H9 (cell line): ENCODE measurements at places on chromosomes 11 and 22. TPM values are rescaled to one million over a fixed set of nuclear protein-coding genes. Genes with fewer than 3 reads are reported as not detected.

- DNase-seq: no peak
- no peaks in the 10 kb centered on the region for H3K27me3 ChIP-seq
- H3K4me1 ChIP-seq: no peaks in the 10 kb centered on the region
- H3K4me3 ChIP-seq: no peak overlapping the region
Measured at GRCh38 chr11:30758012-30758411, 171.9 kb upstream of the MPPED2 start.

GRCh38 chr11:130314184-130314749 lies 450 bp downstream of the ZBTB44 start:
- no peaks in the 10 kb centered on the region for H3K27me3 ChIP-seq
- DNase-seq: peak; percentile 63
- H3K27ac ChIP-seq: no peak overlapping the region
- peak overlapping the region; percentile 96 for H3K4me3 ChIP-seq
- peaks cover 3% of the 10 kb centered on the region for H3K36me3 ChIP-seq

- no peak overlapping the region for H3K27ac ChIP-seq
- H3K36me3 ChIP-seq: no peaks in the 10 kb centered on the region; the same call in 2 of the 3 replicates
- DNase-seq: no peak
- H3K4me3 ChIP-seq: no peak overlapping the region
Measured at GRCh38 chr11:130776061-130776419, 140.2 kb downstream of the SNX19 start.

DNA sequence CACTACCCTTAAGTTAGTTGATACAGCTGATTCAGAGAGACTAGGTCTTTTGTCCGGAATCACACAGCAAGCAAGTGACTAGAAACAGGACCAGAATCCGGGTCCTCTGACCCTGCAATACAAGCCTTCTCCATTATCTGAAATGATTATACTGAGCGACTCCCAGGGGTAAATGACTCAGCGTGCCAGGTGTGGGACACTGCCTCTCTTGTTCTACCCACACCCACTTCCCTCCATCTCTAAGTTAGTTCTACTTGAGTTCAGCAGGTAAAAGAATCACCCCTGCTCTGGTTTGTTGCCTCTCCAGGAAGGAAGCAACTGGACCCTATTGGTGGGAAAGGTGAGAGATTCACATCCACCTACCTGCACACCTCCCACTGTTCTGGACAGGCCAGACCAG lies 156.9 kb downstream of the DBX1 start:
- H3K27ac ChIP-seq: no peak overlapping the region
- H3K27me3 ChIP-seq: no peaks in the 10 kb centered on the region; the same call in 1 of the 2 replicates
- DNase-seq: no peak
- H3K36me3 ChIP-seq: peaks cover 5% of the 10 kb centered on the region; the same call in 1 of the 2 replicates
- no peak overlapping the region for H3K4me3 ChIP-seq

DNA sequence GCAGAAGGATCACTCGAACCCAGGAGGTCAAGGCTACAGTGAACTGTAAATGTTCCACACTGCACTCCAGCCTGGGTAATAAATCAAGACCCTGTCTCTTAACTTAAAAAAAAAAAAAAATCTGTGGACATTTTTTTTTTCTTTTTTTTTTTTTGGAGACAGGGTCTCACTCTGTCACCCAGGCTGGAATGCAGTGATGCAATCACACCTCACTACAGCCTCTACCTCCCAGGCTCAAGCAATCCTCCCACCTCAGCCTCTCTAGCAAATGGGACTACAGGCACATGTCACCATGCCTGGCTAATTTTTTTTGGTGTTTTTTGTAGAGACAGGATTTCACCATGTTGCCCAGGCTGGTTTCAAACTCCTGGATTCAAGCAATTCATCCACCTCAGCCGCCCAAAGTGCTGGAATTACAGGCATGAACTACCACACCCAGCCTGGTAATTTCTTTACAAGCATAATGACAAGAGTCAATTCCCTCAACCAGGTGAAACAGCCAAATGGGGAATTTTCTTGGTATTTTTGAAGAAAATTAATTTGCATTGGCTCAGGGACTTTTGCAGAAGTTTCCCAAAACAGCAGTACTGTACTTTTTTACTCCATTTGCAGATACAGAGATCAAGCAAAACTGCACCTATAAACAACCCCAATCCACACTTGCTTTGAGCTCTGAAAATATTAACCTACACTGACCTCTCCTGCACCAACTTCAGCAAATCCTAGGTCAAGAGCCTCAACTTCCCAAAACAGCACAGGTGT lies 44.0 kb downstream of the MRTFA start:
- H3K36me3 ChIP-seq: no peaks in the 10 kb centered on the region
- no peak overlapping the region for H3K27ac ChIP-seq
- no peak overlapping the region for H3K4me3 ChIP-seq
- no peak for DNase-seq

DNA sequence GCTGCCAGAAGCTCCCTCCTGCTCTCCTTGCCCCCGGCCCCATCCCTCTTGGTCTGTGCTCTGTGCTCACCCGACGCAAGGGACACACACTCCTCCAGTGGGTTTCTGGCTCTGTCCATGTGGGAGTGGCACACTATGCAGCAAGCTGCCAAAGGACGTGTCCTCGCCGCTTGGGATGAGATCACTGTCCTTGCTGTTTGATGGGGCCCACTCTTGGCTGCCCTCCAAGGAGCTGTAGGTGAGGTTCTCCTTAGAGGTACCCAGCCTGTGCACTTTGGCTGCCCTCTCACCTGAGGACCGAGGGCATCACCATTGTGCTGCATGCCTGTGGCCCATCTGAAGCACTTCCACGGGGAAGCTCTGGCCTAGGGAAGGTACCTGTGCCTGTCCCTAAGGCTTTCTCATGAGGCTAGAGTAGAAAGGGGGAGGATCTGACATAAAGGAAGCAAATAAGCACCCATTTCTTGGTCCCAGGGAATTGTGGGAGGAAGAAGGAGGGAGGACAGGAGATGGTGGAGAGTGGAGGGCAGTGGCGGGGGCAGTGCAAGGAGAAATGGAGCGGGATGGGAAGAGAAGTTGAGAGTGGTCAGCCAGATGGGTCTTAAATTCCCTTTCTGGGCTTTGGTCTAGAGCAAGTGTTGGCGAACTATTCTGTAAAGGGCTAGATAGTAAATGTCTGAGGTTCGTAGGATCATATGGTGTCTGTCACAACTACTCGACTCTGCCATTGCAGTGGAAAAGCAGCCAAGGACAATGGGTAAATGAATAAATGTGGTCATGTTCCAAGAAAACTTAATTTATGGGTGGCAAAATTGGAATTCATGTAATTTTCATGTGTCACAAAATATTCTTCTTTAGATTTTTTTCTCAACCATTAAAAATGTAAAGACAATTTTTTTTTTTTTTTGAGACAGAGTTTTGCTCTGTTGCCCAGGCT lies 47.0 kb upstream of the AMPD3 start:
- DNase-seq: peak; percentile 14
- H3K4me1 ChIP-seq: no peaks in the 10 kb centered on the region
- no peaks in the 10 kb centered on the region; the same call in 2 of the 3 replicates for H3K36me3 ChIP-seq
- H3K4me3 ChIP-seq: no peak overlapping the region

GRCh38 chr22:49827271-49827852 lies 311 bp downstream of the BRD1 start:
- peak overlapping the region; percentile 62; the same call in 2 of the 3 replicates for H3K4me3 ChIP-seq
- no peaks in the 10 kb centered on the region for H3K27me3 ChIP-seq
- H3K36me3 ChIP-seq: peaks cover 53% of the 10 kb centered on the region
- DNase-seq: no peak

DNA sequence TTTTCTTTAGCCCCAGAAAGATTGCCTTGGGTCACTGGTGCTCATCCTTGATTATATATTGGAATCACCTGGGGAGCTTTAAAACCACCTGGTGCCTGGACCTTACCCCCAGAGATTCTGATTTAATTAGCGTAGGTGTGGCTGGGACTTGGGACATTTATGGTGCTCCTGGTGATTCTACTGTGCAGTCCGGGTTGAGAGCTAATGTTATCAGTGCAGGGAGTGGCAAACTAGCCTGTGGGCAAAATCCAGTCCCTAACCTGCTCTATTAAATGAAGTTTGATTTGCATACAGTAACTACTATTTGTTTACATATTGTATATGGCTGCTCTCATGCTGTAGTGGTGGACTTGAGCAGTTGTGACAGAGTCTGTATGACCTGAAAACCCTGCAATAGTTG lies 134.0 kb upstream of the SORL1-AS1 start:
- DNase-seq: no peak
- peaks cover 83% of the 10 kb centered on the region for H3K36me3 ChIP-seq
- H3K27me3 ChIP-seq: no peaks in the 10 kb centered on the region
- no peak overlapping the region for H3K27ac ChIP-seq
- H3K4me1 ChIP-seq: no peaks in the 10 kb centered on the region
- no peak overlapping the region for H3K4me3 ChIP-seq

GRCh38 chr11:46229230-46229629 lies 48.2 kb upstream of the CREB3L1 start:
- no peak overlapping the region for H3K27ac ChIP-seq
- H3K4me1 ChIP-seq: no peaks in the 10 kb centered on the region
- H3K36me3 ChIP-seq: peaks cover 8% of the 10 kb centered on the region
- no peak for DNase-seq

DNA sequence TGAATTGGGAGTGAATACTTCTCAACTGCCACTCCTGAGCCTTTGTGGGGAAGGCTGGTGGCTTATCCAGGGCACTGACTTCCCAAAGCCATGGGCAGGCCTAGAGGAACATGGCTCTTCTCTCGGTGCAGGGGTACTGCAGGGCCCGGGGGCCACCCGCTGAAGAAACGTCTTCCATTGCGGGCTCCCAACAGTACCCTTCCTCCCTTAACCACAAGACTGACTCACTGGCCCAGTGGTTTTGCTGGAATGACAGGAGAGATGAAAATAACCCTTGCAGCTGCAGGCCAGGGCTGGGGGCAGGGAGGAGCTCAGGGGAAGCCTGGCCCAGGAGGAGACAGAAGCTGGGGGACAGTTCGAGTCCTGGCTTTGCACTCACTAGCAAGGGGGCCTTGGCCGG lies 13.5 kb downstream of the TXN2 start:
- H3K4me1 ChIP-seq: no peaks in the 10 kb centered on the region
- no peak overlapping the region for H3K4me3 ChIP-seq
- no peak overlapping the region for H3K27ac ChIP-seq
- no peaks in the 10 kb centered on the region for H3K27me3 ChIP-seq

DNA sequence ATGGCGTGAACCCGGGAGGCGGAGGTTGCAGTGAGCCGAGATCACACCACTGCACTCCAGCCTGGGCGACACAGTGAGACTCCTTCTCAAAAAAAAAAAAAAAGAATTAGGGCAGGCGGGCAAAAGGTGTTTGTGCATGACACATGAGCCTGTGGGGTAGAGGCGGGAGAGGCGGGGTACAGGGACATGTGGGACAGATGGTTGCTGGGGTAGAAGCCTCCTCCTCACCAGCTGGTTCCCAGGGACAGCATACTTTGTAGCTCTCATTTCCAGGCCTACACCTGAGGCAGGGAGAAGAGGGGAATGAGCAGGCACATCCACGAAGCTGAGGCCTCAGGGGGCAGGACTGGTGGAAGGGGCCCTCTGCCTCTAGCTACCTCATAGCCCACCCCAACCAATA lies 23.7 kb downstream of the YWHAH start:
- H3K4me1 ChIP-seq: no peaks in the 10 kb centered on the region
- DNase-seq: no peak
- no peaks in the 10 kb centered on the region for H3K36me3 ChIP-seq
- no peaks in the 10 kb centered on the region for H3K27me3 ChIP-seq
- H3K4me3 ChIP-seq: no peak overlapping the region

DNA sequence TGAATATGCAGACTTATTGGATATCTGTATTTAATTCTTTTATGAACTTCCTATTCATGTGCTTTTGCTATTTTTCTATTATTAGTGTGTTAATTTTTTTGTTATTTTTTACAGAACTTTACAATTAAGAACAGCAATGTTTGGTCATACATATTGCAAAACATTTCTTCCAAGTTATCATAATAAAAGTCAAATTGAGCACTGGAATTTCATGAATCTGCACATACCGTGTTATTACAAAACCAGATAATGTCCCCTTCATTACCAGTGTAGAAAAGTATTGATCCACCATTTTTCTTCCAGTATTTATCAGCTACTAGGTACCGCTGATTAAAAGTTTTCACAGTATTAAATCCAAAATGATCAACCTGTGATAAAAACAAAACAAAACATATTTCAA lies 40.5 kb downstream of the PRCP start:
- H3K27me3 ChIP-seq: no peaks in the 10 kb centered on the region
- no peak for DNase-seq
- H3K4me1 ChIP-seq: no peaks in the 10 kb centered on the region

GRCh38 chr22:29661336-29661735 lies 57.9 kb downstream of the NF2 start:
- H3K4me3 ChIP-seq: no peak overlapping the region
- DNase-seq: no peak
- no peaks in the 10 kb centered on the region for H3K27me3 ChIP-seq
- H3K36me3 ChIP-seq: peaks cover 23% of the 10 kb centered on the region
- H3K4me1 ChIP-seq: no peaks in the 10 kb centered on the region

DNA sequence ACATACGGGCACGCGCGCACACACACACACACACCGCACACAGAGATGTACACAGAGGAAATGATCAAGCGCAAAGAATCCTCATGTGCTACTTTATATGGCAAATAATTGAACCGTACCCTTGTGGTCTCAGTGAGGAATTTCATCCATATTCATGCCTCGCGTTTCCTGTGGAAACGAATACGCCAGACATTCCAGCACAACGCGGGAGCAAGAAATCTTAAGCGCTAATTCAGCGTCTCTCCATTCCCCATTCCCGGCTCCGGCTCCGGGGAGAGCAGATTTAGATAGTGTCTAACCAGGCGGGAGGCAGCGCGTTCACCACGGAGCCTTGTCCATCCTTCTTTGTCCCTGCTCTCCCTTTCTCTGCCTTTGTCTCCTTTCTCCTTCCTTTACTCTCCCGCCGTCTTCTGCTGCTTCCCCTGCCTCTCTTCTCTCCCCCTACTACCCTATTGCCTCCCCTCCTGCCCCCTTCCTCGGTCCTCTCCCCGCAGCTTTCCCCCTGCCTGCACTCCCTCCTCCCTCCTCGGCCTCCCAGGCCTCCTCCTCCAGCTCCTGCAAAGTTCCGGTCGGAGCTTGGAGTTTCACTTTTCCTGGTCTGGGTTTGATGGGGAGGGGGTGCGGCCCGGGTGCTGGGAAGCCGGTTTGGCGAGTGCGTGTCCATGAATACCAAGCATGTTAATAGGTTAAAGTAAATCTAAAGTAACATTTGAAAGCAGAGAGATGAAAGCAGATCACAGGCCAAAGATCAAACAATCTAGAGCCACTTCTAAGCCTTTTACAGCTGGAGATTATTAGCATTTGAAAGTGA lies 579.3 kb downstream of the BUD13 start:
- H3K27me3 ChIP-seq: no peaks in the 10 kb centered on the region
- H3K27ac ChIP-seq: no peak overlapping the region
- H3K36me3 ChIP-seq: no peaks in the 10 kb centered on the region

GRCh38 chr11:117664897-117665296 lies 132.1 kb downstream of the DSCAML1 start:
- H3K4me1 ChIP-seq: no peaks in the 10 kb centered on the region
- no peaks in the 10 kb centered on the region for H3K27me3 ChIP-seq
- no peak overlapping the region for H3K27ac ChIP-seq
- DNase-seq: peak; percentile 47
- no peaks in the 10 kb centered on the region; the same call in 2 of the 3 replicates for H3K36me3 ChIP-seq
- H3K4me3 ChIP-seq: no peak overlapping the region

- H3K36me3 ChIP-seq: no peaks in the 10 kb centered on the region
- H3K4me3 ChIP-seq: no peak overlapping the region
- DNase-seq: no peak
- no peaks in the 10 kb centered on the region for H3K27me3 ChIP-seq
- H3K27ac ChIP-seq: no peak overlapping the region
- H3K4me1 ChIP-seq: no peaks in the 10 kb centered on the region
Measured at GRCh38 chr22:44309137-44309536, 3.6 kb downstream of the SHISAL1 start.

The ME3 gene
- total RNA-seq: 2.2 and 2.8 TPM in 2 replicates

The DNAJB7 gene
- not detected in 2 replicates for total RNA-seq

The OR4A16 gene
- not detected in 2 replicates for total RNA-seq

The ZNF214 gene
- 4.0 and 5.0 TPM in 2 replicates for total RNA-seq

The TENM4 gene
- 4.3 and 4.6 TPM in 2 replicates for total RNA-seq

The HBG2 gene
- total RNA-seq: not detected in 2 replicates

The METTL15 gene
- 9.1 and 9.9 TPM in 2 replicates for total RNA-seq

The DLG2 gene
- total RNA-seq: 8.0 and 8.2 TPM in 2 replicates

The MUC6 gene
- not detected in 2 replicates for total RNA-seq
